Fibroblast of skin of left biceps (primary cell): ENCODE measurements at places on chromosomes 2 and 18.
A peak's percentile ranks its signal among the peaks of the same experiment; 100 is the strongest.

DNA sequence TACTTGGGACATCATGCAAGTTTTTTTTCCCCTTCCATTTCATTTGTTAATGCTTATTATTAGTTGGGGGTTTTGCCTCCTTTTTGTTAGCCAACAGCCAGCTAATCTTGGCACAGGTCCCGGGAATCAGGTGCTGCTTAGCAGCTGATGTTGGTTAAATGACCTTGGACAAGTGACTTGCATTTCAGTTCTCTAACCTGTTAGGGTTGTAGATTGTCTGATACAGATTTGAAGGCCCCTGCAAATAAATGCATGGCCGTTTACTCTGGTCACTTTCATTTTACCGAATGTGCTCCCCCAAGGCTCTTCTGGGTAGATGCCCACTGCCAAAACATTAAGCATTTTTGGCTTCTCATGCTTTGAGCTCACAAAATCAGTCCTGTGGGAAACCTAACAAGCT lies 120.9 kb downstream of the SPTBN1 start:
- no peak for DNase-seq

DNA sequence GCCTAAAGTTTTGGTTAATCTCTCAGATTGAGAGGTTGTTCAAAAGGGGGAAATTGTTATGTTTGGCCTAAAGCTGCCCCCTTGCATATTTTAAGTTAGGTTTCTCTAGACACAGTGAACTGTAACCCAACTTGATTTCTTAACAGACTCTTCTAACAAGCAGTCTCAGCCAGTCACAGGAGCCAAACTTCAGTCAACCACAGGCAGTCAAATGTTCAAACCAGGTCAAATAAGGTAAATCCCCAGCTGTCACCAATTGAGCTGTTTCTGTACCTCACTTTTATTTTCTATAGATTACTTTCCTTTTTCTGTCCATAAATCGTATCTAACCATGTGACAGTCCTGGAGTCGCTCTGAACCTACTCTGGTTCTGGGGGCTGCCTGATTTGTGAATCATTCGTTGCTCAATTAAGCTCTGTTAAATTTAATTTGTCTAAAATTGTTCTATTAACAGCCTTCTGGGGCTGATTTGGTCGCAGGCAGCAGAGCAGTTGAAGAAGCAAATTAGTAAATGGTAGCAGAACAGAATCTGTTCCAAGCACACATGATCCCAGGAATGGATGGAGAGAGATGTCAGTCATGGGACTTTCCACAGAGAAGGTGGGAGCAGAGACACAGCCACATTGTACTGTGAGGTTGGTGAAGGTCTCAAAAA lies 16.4 kb upstream of the NFU1 start:
- DNase-seq: no peak

DNA sequence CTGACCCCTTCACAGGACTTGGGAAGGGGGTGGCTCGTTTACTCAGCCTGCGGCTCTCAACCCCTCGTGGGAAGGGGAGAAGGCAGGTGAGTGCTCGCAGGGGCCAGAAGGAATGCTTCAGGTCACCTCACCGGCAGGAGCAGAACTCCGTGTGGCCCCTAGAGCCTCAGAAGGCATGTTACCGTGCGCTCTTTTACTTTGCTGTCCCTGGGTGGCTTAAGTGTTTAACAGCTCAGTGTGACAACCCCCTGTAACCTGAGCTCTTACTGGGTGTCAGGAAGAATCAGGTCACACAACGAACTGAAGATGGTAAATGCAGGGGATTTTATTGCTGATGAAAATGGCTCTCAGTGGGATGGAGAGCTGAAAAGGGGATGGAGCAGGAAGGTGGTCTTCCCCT lies 1235.4 kb downstream of the LRP1B start:
- no peak for DNase-seq

- DNase-seq: no peak
Observed at GRCh38 chr2:218448934-218449333, 30.0 kb downstream of the VIL1 start.

DNA sequence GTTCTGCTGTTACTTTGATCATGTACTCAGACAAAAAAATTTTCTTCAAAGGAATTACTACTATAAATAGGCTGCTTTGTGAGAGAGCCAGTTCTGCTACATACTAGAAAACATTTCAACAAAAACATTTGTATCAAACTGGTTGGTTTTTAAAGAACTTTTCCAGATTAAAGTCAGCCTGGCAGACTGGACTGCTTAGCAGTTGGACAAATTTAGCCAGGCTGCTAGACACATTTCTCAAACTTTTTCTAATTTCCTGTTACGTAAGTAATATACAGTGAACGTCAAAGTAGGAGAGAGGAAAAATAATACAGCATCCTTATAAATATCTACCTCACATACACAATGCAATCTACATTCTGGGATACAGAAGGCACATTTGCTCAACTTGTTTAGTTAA lies 109.5 kb downstream of the SP3 start:
- no peak for DNase-seq

DNA sequence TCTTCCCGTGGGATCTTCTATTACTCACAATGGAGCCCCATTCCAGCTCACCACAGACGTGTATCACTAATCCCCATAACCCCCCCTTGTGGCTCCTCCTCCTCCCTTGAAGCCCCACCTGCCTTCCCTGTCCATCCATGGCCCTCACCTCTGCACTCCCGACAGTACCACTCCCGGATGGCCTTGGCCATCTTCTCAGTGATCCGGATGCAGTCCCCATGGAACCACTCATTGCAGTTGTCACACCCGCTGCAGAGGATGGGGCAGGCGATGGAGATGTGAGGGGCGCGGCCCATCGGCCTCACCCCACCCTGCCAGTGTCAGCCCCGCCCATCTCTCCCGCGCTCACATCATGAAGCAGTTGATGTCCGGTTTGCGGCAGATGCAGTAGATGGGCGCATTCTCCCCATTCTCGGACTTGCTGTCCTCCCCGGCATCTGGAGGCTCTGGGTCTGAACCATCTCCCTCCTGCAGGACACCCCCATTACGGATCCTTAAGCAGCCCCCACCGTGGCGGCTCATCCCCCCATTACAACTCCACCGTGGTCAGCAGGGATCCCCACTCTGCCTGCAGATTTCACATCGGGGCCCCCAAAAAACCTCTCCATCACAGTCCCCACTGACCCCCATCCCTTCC lies 983 bp downstream of the CXXC1 start:
- DNase-seq: no peak

DNA sequence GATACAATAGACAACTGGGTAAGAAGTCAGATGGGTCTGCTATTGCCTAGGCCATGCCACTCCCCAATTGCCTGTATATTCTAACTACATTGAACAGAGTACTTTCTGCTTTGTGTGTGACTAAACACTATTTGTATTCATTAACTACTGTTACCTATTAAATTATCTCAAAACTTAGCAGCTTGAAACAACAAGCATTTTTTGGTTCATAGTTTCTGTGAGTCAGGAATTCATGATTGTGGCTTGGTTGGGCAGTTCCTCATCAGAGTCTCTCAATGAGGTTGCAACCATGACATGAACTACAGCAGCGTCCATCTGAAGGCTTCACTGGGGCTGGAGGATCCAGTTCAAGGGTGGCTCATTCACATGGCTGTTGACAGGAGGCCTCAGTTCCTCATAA lies 205.7 kb downstream of the EN1 start:
- DNase-seq: no peak

DNA sequence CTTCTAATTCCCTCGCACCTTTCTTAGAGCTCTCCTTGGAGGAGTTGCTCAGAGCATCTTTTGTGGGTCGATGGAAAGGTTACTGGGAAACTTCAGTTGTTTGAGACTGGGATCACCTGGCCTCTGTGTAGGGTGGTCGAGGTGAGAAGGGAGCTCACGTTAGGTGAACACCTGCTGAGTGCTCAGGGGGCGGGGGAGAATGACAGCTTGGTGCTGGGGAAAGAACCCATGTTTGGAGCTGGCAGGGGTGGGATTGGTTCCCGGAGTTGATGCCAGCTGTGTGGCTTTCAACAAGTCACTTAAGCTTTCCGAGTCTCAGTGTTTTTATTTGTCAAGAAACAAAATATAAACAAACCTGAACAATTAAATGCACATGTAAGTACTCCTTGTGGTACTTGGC lies 122.3 kb downstream of the GLI2 start:
- no peak for DNase-seq

- no peak for DNase-seq
Observed at GRCh38 chr2:239825705-239825979, 199.5 kb downstream of the NDUFA10 start.

- peak; percentile 33 for DNase-seq
Observed at GRCh38 chr2:219249203-219249980, 3.7 kb upstream of the TUBA4B start.

DNA sequence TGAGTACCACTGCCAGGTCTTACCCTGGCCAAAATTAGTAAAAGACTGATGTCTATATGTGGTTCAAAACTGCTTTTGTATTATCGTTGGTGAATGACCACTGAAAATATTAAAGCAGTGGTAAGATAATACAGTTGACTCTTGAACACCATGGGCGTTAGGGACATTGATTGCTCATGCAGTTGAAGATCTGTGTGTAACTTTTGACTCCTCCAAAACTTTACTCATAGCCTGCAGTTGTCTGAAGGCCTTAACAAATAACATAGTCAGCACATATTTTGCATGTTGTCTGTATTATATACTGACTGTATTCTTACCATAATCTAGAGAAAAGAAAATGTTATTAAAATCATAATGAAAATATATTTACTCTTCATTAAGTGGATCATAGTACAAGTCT lies 5.8 kb upstream of the ANKRD12 start:
- no peak for DNase-seq

GRCh38 chr2:20169796-20170703 lies 54.9 kb downstream of the SDC1 start:
- DNase-seq: no peak

DNA sequence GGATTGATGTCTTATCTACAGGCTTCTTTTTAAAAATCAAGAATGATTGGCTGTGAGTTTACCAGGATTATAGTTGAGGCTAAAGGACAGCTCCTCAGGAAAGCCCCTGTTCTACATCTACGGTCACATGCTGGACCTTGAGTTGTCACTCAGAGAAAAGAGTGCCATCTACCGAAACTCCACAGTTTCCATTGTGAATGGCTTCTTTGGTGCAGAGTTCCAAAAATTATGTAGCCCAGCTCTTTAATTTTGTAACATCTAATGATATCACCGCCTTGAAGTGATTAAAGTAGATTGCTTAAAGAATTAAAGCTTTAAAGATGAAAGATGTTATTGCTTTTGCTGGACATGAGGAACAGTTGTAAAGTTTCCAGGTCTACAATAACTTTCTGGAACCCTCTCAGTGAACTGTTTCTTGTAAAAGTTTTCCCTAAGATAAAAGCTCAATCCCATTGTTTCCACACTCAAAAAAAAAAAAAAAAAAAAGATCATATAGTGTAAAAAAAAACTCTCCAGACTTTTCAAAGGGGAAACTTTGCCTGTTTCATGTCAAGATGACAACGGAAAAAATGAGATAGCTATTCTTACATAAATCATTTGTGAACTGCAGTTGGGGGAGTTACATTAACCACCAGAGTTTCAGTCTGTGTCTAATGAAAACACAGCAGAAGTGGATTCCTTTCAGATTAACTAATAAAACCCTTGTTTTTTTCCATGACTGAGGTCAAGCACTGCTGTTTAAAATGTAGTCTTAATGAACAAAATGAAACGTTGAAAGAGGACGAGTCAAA lies 4.3 kb downstream of the COL3A1 start:
- DNase-seq: peak; percentile 76

GRCh38 chr2:183752571-183752970 lies 628.3 kb downstream of the NUP35 start:
- no peak for DNase-seq

- DNase-seq: no peak
Observed at GRCh38 chr2:29742656-29743055, 178.7 kb downstream of the ALK start.
